Prostate gland (tissue), 2 donors: ENCODE measurements at places on chromosomes 2 and 18. TPM values are rescaled to one million over a fixed set of nuclear protein-coding genes. Genes with fewer than 3 reads are reported as not detected.

Gene GLI2
- 16.4 TPM for total RNA-seq

DNA sequence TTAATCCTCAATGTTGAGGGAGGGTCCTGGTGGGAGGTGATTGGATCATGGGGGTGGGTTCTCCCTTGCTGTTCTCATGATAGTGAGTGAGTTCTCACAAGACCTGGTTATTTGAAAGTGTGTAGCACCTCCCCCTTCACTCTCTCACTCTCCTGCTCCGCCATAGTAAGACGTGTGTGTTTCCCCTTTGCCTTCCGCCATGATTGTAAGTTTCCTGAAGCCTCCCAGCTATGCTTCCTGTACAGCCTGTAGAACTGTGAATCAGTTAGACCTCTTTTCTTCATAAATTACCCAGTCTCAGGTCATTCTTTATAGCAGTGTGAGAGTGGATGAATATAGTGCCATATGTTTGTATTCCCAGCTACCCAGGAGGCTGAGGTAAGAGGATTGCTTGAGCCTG is 9.6 kb downstream of the IL1B start:
- H3K4me3 ChIP-seq = no peak overlapping the region
- H3K4me1 ChIP-seq = no peaks in the 10 kb centered on the region
- H3K36me3 ChIP-seq = no peaks in the 10 kb centered on the region
- H3K27ac ChIP-seq = no peak overlapping the region

DNA sequence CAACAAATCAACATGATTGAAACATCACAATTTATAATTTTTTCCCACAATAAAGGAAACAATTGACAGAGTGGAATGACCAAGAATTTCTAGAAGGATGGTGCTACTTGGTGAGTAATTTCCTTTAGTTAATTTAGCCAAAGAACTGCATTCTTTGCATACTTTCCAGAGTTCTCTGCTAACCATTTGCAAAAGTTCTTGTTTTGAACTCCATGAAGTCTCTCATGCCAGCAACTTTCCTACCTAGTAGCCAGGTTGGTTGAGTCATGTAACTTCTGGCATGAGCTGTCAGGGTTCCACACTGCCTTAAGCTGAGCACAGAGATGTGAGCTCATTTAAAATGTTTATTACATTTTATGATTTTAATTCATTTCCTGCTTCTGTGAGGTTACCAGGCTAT is 539.6 kb downstream of the PID1 start:
- no peak overlapping the region for H3K27ac ChIP-seq
- no peaks in the 10 kb centered on the region for H3K27me3 ChIP-seq
- no peaks in the 10 kb centered on the region for H3K4me1 ChIP-seq
- H3K4me3 ChIP-seq = no peak overlapping the region
- no peak for DNase-seq
- no peaks in the 10 kb centered on the region for H3K36me3 ChIP-seq

Gene KCNE4
- 4.1 TPM for total RNA-seq

Gene PROM2
- total RNA-seq = 43.4 TPM

Gene DNAJC5G
- total RNA-seq = 16.1 TPM

- no peak for DNase-seq
- H3K36me3 ChIP-seq = no peaks in the 10 kb centered on the region
- no peaks in the 10 kb centered on the region for H3K4me1 ChIP-seq
- no peak overlapping the region for H3K27ac ChIP-seq
Measured at GRCh38 chr18:33181016-33181415, 259.5 kb downstream of the CCDC178 start.

GRCh38 chr2:143428700-143429099 is 299.5 kb downstream of the ARHGAP15 start:
- H3K27ac ChIP-seq = no peak overlapping the region
- H3K27me3 ChIP-seq = no peaks in the 10 kb centered on the region
- DNase-seq = no peak
- no peaks in the 10 kb centered on the region for H3K4me1 ChIP-seq
- H3K4me3 ChIP-seq = no peak overlapping the region
- H3K36me3 ChIP-seq = no peaks in the 10 kb centered on the region
